ENCODE measurements at places on chromosomes 3 and 15.

- DNase-seq = no peak
Measured at GRCh38 chr3:29802057-29802456, 521.2 kb downstream of the RBMS3 start.

GRCh38 chr3:141305436-141305835, 62.9 kb upstream of the ZBTB38 start:
- peak; percentile 51 for DNase-seq

DNA sequence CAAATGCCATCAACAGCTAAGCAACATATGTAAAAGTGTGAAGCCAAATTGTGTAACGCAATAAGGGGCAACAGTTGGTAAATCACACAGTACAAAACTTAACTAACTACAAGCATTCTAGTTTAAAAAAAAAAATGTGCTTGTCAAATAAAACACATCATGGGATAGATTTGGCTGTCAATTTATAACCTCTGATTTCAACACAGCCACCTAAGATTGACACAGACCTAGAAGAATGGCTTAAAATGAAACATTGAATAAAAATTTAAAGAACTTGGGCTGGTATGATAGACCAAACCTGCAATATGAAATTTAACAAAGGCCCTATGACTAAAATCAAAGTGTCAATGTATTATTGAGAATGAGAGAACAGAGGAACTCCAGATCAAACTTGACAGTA, 148.4 kb downstream of the NR1I2 start:
- no peak for DNase-seq

DNA sequence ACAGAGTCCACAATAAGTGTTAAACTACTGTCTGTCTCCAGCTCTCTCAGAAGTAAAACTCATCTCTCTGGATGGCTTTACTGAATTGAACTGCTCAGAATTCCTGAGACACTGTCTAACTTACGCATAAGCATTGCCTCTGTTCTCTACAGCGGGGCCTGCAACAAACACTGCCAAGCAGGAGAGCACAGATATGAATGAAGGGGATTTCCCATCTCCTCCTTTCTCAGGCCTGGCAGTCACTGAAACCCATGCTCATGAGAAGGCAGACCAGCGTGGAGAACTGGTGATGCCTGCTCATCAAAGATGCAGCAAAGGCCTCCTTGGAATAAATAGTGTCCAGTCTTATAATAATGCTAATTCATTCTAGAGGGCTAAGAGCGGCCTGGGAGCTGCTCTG, 10.3 kb downstream of the RASGRP1 start:
- no peak for DNase-seq

DNA sequence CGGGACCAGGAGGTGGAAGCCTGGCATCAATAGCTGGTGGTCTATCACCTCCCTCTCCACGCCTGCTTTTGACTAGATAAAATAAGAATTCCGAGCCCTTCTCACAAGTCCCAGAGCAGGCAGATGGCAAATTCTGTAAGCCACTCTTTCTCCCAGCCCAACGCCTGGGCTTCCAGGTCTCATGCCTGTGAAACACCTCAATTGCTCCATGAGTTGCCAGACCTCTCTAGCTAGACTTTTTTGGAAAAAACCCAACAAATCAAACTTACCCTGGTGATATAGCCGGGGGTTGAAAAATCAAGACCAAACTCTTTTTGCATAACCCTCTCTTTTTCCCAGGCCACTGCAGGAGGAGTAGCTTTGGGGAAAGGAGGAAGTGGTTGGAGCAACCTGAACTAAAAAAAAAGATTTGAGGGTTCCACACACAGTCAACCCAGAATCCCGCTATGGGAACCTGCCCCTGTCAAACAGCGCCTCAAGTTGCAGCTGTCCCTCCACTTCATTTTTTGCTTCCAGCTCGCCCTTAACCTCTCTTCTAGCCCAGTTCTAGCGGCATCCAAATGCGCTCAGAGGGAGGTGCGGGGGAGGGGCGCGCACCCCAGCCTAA, 7.0 kb downstream of the BHLHE40 start:
- DNase-seq = no peak

- no peak for DNase-seq
Measured at GRCh38 chr3:49122451-49122850, 1.8 kb upstream of the USP19 start.

DNA sequence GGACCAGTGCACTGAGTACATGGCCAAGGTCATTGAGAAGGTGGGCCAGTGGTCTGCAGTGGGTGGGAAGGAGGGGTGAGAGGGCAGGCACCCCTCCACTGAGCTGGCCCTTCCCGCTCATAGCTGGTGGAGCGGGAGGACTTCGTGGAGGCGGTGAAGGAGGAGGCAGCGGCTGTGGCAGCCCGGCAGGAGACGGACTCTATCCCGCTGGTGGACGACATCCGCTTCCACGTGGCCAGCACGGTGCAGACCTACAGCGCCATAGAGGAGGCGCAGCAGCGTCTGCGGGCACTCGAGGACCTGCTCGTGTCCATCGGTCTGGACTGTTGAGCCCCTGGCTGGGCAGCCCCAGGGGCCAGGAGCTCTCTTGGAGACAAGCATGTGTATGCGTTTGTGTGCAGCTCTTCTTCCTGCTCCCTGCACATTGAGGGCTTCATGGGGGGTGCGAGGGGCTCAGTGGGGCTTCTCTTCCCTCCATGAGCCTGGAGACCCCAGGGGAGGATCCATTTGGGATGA, 7.5 kb downstream of the ABTB1 start:
- DNase-seq = no peak

GRCh38 chr3:46690798-46691197, 2.7 kb downstream of the ALS2CL start:
- no peak for DNase-seq

DNA sequence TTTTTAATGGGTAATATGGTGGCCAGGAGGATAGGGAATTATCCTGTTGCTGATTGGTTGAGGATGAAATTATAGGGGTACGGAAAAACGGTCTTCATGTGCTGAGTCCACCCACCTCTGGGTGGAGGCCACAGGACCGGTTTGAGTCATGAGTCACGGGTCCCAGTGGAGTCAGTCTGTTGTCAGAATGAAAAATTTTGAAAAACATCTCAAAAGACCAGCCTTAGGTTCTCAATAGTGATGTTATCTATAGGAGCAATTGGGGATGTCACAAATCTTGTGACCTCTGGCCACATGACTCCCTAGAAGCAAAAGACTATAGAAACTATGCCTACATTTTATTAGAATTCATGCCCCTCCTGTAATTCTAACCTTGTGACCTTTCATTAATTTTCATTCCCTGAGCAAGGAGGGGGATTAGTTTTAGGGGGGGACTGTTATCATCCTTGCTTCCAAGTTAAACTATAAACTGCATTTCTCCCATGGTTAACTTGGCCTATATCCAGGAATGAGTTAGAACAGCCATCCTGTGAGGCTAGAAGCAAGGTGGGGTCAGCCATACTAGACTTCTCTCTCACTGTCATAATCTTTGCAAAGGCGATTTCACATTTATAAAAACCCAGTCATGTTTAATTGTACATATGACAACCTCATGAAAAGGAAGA, 101.2 kb downstream of the TCF12 start:
- no peak for DNase-seq

DNA sequence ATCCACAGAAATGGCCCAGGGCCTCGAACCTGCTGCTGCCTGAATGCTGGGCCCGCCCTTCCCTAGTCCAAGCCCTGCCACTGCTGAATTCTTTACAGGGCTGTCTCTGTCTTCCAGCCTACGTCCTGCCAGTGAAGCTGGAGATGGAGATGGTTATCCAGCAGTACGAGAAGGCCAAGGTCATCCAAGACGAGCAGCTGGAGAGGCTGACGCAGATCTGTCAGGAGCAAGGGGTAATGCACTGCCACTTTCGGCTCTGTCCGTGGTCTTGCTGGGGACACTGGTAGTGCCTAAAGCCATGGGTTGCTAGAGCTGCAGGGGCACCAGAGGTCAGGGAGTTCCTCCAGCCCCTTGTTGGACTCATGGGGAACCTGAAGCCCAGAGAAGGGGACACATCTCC, 115.7 kb downstream of the TMEM266 start:
- no peak for DNase-seq

DNA sequence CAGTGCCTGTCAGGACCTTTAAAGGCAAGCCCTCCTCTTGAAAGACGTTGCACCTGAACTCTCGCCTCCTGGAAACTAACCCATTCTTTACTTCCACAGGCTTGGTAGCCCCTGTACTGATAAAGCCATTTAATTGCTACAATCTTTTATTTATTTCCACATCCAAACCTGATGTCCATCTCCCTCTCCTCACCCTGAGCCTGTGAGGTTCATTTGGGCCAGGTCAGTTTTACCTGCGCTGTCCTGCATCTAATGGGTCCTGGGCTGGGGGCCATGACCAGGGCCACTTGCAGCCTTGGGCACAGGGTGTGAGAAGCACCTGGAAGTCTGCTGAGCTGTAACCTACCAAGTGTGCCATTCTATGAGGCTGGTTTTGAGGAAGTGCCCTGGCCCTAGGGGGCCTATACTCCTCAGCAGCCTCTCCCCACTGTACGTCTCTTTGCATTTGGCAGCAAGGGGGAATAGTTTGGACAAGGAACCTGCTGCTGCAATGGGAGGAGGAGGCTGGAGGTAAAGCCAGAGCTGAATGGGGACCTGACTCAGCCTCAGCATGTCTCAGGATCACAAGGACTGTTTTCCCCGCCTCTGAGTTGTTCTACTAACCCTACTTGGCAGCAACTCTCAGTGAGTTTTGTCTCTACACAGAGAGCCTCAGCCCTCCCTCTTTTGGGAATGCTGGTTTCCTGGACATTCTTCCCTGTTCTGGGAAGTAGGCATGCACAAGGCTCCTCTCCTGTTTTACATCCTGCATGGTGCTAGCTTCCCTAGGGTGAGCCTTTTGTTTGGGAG, 53.8 kb downstream of the WDR76 start:
- DNase-seq = no peak

DNA sequence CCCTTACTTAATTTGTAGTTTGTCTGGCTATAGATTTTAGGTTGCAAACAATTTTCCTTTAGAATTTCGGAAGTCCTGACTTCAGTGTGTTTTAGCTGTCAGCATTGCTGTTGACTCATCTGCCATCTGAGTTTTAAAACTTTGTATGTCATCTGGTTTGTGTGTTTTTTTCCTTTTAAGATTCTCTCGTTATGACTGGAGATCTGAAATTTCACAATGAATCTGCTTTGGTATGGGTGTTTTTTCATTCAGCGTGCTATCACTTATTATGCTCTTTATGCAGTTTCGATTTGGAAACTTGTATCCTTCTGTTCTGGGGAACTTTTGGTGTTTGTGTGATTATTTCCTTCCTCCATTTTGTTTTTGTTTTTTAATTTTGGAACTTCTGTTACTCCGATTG, 53.7 kb upstream of the ZNF280D start:
- DNase-seq = no peak

GRCh38 chr3:114627770-114628169, 333.9 kb downstream of the TIGIT start:
- DNase-seq = no peak

DNA sequence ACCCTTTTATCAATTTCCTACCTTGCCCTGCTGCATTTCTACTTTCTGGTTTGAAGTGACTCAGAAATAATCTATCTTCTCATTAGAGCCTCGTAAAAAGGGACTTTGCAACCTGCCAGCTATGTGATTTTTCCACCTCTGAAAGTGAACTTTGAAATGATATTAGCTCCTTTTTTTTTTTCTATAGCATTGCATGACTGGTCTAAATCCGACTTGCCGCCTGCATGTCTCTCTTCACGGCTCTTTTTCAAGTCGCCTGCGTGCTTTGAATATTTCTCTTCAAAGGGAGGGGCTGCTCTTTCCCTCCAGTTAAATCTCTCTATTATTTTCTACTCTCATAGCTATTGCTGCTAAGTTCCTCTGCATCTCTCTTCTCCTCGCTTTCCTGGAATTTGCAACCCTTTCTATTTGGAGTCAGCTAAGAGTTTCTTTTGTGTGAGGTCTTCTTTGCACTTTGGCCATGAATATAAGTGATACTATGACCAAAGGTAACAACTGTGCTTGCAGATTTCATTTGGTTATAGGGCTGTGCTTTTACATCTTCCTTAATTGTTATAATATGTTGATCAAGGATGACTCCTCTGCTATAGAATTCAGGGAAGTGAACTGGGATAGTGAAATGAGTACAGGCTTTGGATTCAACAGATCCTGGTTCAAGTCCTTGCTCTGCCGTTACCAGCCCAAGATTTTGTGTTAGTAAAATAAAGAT, 541.1 kb downstream of the AGBL1 start:
- DNase-seq = no peak

- DNase-seq = no peak
Measured at GRCh38 chr15:82178061-82178460, 84.5 kb downstream of the EFL1 start.

- no peak for DNase-seq
Measured at GRCh38 chr15:60235951-60236710, 161.7 kb downstream of the ANXA2 start.

GRCh38 chr3:10726787-10727186, 89.2 kb upstream of the SLC6A11 start:
- no peak for DNase-seq

DNA sequence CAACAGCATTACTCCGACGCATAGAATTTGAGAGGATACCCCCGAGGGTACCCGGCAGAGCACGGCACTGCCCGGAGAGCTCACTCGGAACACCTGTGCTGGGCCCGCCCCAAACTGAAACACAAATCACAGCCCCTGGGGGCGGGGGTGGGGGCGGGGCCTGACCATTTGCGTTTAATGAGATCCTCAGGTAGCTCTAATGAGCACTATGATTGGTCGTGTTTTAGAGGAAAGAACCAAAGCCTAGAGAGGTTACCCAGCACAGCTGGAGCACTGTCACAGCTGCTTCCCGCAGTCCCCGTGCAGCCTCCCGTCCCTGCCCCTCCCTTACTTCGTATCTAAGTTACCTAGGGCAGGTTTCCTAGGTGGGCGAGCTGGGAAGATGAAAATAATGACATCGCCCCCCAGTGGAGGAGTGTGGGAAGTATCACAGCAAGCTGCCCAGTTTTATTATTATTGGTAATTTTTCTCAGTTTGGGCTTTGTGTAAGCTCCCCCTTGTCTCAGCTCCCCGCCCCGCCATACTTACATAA, 187.1 kb downstream of the PDE8A start:
- peak; percentile 59 for DNase-seq

DNA sequence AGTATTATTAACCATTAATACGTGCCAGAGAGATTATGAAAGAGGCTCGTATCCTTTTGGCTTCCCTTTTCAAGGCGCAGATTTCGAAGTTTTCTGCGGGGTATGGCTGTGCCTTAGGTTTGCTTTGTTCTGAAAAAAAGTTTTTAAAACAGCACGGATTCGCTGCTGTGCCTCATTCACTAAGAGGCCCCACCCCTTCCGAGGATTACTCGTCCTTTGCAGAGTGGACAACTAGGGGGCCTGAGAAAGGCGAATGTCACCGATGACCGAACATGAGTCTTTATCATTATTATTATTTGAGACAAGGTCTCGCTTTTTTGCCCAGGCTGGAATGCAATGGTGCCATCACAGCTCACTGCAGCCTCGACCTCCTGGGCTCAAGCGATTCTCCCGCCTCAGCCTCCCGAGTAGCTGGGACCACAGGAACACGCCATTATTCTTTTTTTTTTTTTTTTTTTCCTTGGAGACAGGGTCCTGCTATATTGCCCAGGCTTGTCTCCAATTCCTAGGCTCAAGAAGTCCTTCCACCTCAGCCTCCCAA, 684 bp upstream of the RPS27L start:
- DNase-seq = peak; percentile 76
